ENCODE measurements at places on chromosomes 1 and 21.

DNA sequence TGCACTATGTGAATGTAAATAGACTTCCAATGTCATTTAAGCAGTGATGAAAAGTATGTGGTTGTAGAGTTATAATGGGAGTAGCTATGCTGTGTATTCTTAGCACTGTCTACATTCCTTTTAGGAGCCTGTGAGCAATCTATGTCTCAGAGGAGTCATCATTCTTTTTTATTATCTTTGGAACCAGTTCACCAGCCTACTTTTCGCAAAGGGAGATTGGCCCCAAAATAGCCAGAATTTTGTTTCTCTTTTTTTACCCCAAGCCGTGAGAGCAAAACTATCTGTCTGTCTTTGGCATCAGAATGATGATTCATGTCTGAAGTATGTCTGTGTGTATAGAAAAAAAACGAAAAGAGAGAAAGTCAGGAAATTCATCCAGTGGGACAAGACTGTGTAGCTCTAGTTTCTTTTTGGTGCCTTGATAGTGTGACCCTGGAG is 44.2 kb downstream of the OSBPL9 start:
- no peak for DNase-seq

- no peak for DNase-seq
Measured at GRCh38 chr1:16451841-16452528, 11.5 kb downstream of the NECAP2 start.

- no peak for DNase-seq
Measured at GRCh38 chr1:87501738-87502137, 173.1 kb downstream of the LMO4 start.

DNA sequence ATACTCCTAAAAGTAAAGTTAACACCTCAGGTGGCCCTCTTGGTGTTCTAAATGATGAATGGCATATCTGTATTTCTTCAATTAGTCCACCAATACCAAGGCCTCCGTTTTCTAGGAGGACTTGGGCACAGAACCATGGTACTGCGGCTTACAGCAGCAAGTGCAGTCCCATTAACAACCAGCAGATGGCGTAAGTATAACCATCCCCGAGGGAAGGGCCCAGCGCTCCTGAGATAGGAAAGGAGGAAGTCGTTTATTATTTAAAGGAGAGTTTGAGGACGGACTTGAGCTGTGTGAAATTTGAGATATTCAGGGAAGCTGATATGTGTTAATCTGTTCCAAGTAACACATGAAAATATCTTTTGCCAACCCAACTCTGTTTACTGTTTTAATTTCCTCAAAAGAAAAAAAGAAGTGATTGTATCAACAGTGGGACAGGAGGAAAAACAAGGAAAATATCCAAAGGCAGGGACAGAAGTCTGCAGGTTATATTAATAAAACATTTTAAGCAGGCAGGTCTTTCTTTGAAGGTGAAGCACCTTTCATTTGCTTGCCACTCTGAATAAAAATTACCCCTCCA is 37.7 kb upstream of the KCNJ15 start:
- DNase-seq: peak; percentile 40

DNA sequence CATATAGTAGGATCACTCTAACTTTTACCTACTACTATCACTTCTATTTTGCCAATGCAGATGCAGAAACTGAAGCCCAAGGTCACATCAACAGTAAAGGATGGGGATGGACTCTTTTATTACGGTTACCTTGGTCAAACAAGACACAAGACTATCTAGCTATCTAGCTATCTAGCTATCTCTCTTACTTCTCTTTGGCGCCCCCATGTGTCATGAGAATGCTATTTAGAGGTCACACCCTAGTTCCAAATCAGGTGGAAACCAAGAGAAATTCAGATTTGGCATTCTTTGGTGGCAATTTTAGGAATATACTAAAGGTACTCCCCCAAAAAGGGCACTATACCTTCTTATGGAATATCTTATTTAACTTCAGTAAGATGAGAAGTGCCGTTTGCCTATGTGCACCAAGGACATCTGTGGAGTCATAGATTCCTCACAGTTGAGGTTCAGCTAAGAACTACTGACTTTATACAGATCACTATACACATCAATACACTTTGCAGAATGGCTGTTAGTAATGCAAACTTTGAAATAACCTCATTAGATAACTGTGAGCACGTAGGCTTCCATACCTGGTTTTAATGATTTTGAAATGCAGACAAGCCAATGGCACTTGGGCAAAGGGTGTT is 6.7 kb downstream of the ZNF648 start:
- DNase-seq: peak; percentile 11

- DNase-seq: no peak
Measured at GRCh38 chr1:16183179-16183578, 27.3 kb upstream of the EPHA2 start.

- DNase-seq: no peak
Measured at GRCh38 chr1:20074055-20074724, 4.2 kb downstream of the PLA2G5 start.

- no peak for DNase-seq
Measured at GRCh38 chr21:44995343-44995941, 55.6 kb downstream of the SLX9 start.

GRCh38 chr1:68379085-68379478 is 70.7 kb downstream of the RPE65 start:
- DNase-seq: no peak

DNA sequence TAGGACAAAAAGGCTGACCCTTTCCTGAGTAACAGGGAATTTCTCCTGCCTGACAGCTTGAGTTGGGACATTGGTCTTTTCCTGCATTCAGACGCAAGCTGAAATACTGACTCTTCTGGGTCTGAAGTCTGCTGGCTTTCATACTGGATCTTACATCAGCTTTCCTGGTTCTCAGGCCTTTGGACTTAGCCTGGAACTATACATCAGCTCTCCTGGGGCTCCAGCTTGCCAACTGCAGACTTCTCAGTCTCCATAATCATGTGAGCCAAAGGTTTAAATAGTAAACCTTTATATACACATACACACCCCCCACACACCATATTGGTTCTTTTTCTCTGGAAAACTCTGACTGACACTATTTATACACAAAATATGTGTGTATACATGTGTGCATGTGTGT is 59.0 kb upstream of the KCND3 start:
- DNase-seq: no peak

DNA sequence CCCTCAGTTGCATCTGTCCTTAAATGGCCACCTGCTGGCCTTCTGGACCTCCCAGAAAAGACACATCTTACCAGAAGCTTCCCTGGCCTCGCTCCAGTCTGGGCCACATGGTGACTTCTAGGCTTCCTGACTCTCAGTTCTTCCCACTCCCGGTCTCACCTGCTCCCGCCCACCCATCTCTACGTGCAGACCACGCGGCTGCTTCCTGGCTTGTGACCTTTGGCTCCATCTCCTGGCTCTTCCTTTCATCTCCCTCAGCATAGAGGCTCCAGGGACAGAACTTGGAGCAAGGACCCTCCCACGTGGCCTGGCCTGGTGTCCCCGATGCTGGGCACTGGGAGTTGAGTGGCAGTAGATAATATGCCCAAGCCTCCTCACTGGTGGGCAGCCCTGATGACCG is 124.9 kb upstream of the IRF2BP2 start:
- no peak for DNase-seq

GRCh38 chr1:211257826-211258225 is 1.3 kb upstream of the RCOR3 start:
- no peak for DNase-seq

GRCh38 chr1:115654663-115655305 is 13.0 kb downstream of the VANGL1 start:
- DNase-seq: no peak

DNA sequence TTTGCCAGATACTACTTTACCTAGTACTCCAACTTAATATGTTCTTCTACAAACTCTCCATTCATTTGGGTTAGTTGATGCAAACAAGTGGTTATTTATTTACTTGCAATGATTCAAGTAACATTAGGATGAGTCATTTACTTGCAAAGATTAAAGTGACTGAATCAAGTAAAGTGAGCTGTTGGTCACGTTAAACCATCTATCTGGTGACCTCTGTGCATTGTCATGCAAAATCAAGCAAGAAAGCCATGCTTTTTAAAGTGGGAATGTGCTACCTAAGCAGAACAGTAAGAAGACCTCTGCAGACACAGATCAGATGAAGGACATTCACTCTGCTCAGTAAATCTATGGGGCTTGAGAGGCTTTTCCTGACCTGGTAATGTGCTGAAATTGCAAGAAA is 254.7 kb downstream of the LRRIQ3 start:
- no peak for DNase-seq

DNA sequence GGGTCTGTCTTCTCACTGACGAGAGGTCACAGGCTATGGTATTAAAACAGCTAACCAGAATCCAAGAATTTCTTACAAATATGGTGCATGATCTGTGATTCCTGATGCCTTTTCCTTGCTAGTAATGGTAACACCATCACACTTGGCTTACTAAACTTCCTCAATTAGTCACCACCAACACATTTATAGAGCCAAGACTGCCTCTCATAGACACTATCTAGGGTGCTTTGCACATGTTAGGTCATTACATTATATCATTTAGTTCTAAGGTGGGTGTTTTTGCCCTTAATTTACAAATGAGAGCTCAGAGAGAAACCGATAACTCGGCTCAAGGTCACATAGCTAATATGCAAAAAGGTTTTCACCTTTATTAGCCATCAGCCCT is 8.7 kb downstream of the KIF21B start:
- DNase-seq: no peak

DNA sequence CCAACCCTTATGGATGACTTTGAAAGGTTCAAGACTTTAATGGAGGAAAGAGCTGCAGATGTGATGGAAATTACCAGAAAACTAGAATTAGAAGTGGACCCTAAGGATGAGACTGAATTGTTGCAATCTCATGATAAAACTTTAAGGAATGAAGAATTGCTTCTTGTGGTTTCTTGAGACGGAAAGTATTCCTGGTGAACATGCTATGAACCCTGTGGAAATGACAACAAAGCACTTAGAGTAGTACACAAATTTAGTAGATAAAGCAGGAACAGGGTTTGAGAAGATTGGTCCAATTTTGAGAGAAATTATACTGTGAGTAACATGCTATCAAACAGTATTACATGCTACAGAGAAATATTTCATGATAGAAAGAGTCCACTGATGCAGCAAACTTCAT is 215.4 kb downstream of the OMA1 start:
- no peak for DNase-seq

GRCh38 chr1:245278846-245279245 is 124.1 kb downstream of the KIF26B start:
- DNase-seq: no peak

- DNase-seq: no peak
Measured at GRCh38 chr1:68221980-68222373, 10.3 kb downstream of the WLS start.

DNA sequence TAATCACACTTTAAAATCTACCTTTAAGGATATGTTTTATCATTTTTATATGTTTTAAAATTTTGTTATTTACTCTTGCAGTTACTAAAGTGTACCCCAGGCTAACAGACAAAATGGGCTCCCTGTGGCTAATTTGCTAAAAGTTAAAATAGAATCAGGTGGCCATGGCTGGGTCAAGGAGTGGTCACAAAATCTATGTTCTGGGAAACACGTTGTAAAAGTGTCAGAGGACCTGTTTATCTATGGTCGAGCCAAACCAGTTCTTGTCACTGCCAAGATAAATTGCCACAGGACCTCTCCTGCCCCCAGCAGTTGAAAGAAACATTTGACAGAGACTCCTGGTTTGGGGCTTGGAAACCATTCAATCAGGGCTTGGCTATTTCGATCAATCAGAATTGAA is 21.2 kb upstream of the TTLL7 start:
- DNase-seq: no peak

DNA sequence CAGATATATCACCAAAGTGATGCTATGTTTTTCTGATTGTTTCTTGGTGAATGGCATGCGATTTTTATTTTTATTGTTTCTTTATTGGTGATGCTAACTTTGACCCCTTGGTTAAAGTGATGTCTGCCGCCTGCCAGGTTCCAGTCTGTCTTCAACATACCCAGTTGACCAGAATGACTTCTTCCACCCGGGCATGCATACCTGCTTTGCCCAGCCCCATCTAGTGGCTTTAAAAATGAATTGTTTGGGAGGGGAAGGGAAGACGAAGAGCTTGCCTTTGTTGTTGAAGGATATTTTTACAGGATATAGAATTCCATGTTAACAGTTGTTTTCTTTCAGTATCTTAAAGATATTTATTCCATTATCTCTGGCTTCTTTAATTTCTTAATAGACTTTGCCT is 65.1 kb downstream of the ATG4C start:
- DNase-seq: no peak

DNA sequence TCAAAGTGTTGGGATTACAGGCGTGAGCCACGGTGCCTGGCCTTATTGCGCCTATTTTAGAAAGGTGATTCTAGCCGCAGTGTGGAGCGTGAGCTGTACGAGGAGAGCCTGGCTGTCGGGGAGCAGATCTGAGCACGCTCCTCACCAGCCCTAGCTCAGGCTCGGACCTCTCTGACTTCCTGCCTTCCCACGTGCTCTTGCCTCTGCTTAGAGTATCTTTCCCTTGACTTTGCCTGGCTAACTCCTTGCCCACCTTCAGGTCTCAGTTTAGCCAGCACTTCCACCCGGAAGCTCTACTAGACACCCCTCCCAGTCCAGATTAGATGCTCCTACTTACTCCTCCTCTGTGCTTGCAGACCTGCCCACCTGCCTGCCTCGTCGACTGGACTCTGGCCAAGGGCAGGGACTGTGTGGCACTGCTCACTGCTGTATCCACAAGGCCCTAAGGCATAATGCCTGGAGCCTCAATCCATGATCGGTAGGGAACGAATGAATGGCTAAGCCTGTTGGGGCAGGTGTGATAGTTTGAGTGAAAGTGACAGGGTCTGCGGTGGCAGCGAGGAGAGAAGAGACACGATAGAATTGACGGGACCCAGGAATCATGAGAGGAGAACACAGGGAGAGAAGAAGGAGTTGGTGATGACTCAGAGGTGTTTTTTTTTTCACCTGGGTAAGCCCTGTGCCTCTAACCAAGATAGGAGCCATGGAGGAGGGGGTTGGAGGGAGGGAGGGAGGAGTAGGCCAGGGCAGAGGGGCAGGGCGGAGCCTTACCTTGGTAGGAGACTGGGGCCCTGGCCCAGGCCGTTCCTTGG is 28.1 kb upstream of the WASF2 start:
- DNase-seq: no peak

- no peak for DNase-seq
Measured at GRCh38 chr1:244665771-244666217, 12.9 kb downstream of the DESI2 start.

GRCh38 chr1:157626099-157626498 is 28.2 kb upstream of the FCRL4 start:
- DNase-seq: no peak

- DNase-seq: no peak
Measured at GRCh38 chr1:164759979-164760469, 201.0 kb downstream of the PBX1 start.

DNA sequence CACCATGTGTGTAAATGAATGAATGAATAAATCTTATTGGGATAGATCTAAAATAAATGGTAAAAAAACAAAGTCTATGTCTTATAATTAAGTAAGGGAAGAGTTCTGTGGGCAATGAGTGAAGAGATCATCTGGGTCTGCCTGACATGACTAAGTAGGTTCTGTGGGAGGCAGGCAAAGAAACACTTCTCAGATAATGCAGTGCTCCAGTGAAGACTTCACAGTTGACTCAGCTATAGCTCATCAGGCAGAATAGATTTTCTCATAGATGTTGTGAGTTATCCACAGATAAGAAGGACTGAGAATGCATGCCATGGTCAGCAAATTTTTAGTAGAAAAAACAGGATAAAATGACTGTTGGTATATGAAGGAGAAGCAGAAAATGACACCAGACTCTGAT is 12.4 kb downstream of the KRTAP22-2 start:
- no peak for DNase-seq

GRCh38 chr1:88891951-88892340 is 579 bp upstream of the GTF2B start:
- no peak for DNase-seq

Measured in stimulated activated CD4-positive, alpha-beta T cell treated with anti-CD3 and anti-CD28 coated beads, Interleukin-1b, Interleukin-23, amount 100 ng/mL, for 1 hour (primary cell).